T follicular helper cell (primary cell): ENCODE measurements at places on chromosomes 5 and 9.
A peak's percentile ranks its signal among the peaks of the same experiment; 100 is the strongest.

GRCh38 chr9:128242828-128243214 is 33.0 kb downstream of the GOLGA2 start:
- DNase-seq = no peak

- no peak for DNase-seq
These were observed 30.7 kb upstream of the NR5A1 start for GRCh38 chr9:124537926-124538325.

DNA sequence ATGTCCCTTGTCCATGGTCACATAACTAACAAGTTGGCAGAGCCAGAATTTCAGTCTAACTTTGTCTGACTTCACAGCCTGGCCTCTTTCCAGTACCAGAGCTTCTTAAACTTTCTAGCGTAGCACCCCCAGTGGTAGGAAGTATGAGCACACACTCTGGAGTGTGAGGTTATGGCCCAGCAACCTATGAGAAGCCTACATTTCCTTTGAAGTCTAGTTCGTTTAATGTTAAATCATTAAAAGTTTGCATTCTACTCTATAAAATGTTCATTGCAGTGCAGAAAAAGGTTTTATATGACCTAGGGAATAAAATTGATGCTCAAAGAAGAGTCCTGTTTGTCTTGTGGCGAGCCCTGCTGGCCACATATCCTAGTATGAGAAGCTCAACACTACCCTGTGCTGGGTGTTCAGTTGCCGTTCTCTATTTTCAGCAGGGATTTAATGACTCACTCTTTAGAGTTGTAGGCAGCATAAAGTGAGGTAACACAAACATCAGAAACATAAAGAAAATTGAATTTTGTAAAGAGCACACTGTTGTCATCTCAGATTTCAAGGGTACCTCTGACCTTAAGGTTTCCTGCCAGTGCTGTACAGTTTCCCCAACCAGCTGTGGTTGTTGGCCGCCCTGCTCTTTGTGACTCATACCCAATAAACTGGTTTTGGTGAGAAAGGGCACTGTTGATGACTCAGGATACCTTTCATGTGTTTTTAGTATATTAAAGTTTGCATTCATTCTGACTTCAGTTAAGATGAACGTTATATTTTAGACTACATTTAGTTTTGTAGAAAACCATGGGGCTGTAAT is 14.3 kb downstream of the MCCC2 start:
- peak; percentile 61 for DNase-seq

GRCh38 chr5:175642998-175643397 is 14.9 kb upstream of the HRH2 start:
- DNase-seq = no peak

DNA sequence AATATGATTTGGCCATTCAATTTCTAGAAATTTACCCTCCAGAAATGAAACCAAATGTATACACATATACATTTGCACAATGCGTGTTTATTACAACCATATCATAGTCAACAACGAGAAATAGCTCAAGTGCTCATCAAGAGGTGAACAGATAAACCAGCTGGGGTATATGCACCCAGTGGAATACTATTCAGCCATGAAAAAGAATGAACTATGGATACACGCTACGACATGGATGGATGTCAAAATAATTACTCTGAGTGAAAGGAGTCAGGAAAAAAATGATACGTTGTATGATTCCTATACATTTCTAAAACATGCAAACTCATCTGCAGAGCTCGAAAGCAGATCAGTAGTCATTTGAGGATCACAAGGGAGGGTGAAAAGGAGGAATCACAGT is 441.5 kb upstream of the ADAMTS16 start:
- no peak for DNase-seq

- DNase-seq = no peak
These were observed 135.1 kb downstream of the CSNK1G3 start for GRCh38 chr5:123647066-123647465.

DNA sequence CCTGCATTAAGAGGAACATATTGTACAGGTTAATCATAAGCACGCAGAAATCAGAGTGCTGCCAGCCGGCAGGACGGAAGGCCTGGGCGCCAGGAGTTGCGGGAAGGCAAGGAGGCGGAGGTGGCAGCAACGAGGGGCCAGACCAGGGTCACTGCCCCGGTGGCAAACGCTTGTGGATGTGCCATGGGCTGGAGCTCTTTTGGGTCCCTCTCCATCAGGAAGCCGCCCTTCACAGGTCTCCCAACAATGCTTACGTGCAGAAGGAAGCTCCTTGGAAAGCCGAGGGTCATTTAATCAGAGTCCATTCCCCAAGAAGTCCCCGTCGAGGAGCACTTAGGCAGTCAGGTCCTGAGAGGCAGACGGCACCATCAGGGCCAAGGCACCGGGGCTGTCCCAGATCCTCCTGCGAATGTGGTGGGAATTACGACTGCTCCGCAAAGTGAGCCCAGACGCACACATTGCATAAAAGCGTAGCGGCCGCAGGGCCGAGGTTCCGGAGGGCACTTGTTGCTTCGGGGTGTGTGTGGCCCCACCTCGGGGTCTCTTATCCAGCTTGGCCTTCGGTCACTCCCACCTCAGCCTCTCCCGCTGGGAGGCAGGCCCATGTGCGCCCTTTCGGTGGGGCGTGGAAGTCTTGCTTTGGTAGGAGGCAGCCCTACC is 20.5 kb downstream of the MRPL36 start:
- no peak for DNase-seq

GRCh38 chr5:63563008-63563917 is 399.0 kb downstream of the HTR1A start:
- no peak for DNase-seq

GRCh38 chr5:95130941-95131340 is 154.0 kb downstream of the MCTP1 start:
- no peak for DNase-seq

DNA sequence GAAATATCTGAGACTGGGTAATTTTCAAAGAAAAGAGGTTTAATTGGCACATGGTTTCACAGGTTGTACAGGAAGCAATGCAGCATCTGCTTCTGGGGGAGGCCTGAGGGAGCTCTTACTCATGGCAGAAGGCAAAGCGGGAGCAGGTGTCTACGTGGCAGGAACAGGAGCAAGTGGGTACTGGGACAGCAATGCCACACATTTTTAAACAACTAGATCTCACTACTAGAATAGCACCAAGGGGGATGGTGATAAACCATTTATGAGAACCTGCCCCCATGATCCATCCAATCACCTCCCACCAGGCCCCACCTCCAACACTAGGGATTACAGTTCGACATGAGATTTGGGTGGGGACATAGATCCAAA is 47.6 kb upstream of the HOMER1 start:
- DNase-seq = no peak

DNA sequence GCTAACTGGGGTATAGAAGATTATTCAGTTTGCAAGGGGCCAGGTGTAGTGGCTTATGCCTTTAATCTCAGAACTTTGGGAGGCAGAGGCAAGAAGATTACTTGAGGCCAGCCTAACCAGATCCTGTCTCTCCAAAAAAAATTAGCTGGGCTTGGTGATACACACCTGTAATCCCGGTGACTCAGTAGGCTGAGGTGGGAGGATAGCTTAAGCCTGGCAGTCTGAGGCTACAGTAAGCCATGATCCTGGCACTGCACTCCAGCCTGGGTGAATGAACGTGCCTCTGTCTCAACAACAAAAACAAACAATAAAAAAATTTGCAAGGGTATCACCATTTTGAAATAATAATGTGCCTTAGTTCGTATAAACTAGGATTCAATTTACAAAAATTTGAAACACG is 51.3 kb downstream of the BAAT start:
- DNase-seq = no peak

- DNase-seq = no peak
These were observed 33.2 kb downstream of the SLC22A4 start for GRCh38 chr5:132327252-132327955.

DNA sequence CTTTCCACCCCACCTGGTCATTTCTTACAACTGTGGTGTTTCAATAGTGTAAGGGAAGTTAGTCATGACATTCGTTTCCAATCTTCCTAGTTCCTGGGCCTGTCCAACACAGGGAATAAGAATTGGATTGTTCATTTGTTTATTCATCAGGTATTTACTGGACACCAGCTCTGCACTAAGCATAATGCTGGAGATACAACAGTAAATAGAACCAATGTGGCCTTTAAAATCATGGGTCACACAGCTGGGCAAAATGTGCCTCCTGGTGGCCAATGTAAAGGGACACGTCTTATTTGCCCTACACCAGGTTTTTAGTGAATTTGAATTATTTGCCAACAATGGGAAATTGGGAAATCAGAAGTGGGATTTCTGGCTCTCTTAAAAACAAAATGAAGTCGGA is 10.4 kb downstream of the ABLIM3 start:
- no peak for DNase-seq

- DNase-seq = no peak
These were observed 279.7 kb downstream of the GADD45G start for GRCh38 chr9:89884356-89885083.

DNA sequence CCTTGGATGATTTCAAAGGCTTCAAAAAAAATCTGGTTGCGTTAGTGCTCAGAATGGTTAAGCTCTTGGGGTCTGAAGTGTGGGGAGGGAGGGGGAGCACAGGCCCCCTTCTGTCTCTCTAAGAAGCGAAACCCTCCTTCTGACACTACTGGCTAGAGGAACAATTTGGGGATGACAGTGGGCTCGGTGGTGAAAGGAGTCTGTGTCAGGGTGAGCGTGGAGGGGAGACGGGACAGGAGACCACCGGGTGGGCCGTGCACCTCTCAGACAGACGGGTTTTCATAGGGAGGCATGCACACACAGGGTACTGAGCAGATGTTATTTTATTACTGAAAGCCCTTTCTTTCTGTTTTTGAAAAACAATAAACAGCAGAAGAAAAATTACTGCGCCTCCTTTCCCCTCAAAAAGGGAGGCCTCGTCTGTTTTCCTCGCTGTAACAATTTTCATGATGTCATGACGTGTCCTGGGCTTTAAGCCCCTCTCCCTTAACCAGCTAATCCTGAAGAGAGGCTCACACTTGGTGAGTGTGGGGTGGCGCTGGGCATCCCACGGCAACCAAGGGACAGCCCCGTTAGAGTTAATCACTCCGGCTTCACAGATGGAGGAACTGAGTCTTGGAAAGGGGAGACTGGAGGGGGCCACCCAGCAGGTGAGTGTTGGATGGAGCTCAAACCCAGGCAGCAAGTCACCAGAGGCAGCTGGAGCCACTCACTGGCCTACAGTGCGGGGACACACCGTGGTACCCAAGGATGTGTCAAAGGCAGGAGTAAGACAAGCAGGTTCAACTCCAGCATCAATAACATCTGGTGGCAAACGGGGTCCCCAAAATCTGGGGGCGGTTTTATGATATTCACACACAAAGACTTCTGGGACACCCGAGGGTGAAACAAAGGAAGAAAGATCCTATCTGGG is 53.4 kb downstream of the PTCH1 start:
- DNase-seq = no peak

GRCh38 chr5:5046680-5047502 is 93.2 kb upstream of the ADAMTS16 start:
- no peak for DNase-seq
